ENCODE measurements at places on chromosomes 3 and 15.

DNA sequence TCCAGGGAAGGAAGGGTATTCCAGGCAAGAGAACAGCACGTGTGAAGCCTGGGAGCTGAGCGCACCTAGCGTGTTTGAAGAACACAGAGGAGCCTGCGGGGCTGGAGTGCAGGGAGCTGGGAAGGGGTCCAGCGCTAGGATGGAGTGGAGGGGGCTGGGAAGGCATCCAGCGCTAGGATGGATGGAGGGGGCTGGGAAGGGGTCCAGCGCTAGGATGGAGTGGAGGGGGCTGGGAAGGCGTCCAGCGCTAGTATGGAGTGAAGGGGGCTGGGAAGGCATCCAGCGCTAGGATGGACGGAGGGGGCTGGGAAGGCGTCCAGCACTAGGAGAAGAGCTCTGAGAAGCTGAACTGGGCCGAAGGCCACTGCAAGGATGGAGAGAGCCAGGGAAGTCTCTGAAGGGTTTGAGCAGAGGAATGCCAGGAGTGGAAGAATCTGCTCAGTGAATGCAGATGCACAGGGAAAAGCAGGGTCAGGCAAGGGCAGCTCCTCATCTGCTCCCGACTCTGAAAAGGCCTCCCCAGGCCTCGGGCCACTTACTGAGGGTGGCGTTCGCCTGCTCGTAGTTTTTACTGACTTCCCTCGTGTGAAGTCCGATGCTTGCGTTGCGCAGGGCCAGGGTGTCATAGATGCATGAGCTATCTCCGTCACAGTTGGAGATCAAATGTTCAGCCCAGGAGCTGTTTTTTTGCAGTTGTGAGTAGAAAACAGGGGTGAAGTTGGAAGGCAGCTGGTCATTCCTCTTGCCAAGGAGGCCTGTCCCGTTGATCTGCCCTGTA is 39.8 kb downstream of the MUC20 start:
- no peak for DNase-seq

DNA sequence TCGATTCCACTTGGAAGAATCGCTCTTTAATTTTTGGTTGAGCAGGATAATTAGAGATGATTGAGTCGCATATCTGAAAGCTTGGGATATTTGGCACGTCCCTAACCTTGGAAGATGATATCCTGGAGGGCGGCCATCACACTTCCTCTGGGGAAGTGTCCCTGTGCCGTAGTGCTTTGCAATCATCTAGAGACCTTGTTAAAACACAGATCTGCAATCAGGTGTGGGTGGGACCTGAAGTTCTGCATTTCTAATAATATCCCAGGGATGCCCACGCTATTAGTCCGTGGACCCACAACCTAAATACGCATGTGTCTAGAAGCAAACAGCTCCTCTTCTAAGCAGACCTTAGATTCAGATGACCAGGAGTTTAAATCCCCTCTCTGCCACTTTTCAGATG is 20.5 kb downstream of the MYO1E start:
- DNase-seq = no peak

DNA sequence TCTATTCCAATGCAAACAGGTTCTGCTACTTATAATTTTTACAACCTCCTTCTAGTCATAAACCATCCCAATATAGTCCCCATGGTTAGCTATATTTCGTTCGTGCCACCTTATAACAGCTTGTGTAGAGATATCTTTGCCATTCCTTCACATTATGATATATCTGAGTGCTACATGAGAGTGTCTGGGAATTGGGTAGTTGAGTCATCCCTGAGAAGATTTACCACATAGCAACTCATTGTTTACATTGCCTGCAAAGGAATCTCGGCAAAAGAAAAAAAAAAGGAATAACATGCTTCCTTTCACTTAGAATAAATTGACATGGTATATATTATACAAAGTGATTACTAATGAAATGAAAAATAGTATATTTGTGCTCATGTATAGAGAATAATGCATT is 86.0 kb upstream of the VGLL3 start:
- DNase-seq = peak; percentile 89

DNA sequence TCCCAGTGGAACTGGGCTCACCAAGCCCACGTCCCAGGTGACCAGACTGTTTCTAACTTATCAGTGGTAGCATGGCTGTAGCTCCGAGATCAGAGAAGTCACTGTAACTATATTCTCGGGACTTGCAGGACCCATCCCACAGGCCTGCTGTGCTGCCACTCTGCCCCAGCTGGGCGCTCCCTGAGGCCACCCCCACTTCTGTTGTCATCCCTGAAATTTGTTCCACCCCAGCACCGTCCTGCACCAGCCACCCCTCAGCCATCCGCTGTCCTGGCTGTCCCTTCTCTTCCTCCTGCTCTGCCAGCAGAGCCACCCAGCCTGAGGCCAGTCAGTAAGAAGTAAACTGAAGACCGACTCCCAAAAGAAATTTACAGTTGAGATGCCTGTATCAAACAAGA is 33.0 kb upstream of the VILL start:
- DNase-seq = no peak

DNA sequence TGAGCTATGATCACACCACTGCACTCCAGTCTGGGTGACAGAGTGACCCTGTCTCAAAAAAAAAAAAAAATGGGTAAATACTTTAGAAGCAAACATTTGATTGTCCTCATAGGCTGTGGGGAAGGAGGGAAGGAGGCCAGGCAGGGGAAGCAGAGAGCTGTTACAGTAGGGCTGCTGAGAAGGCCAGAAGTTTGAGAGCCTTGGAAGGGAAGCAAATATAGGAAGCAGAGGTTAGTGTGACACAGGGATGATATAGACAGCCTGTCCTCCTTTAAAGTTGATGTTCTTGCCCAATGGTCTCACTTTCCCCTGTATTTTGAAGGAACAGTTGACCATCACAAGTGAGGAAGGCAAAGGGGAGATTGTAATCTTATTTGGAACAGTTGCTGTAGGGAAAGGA is 5.3 kb upstream of the ALPK3 start:
- no peak for DNase-seq

DNA sequence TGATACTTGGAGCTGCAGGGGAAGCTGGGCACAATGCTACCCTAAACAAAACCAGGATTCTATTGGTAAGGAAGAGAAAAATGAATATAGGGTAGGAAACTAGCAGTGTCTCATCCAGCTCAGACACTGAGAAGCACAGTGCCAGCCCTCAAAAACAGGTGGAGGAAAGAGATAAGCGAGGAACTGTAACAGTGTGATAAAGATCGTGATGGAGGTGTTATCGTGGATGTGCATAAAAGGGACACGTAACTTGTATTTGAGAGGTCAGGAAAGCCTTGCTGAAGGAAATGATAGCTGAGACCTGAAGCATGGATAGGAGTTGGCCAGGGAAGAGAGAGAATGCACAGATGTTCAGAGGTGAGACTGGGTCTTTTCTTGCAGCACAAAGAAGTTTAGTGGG is 27.4 kb downstream of the MIX23 start:
- DNase-seq = no peak

DNA sequence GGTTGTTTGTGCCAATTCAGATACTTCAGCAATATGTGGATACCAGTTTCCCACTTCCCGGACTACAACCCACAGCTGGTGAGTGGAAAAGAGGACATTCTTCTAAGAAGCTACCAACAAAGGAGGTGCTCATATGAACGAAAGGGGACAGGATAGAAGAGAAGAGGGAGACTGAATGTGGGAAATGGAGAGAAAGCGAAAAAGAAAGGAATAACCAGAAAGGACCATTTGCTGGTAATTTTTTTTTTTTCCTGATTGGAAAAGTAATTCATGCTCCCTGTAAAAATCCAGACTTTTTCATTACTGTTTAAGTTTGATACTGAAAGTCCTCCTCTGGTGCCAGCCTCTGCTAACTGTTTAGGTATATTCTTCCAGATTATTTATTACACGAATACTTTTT is 1.5 kb upstream of the CHAC1 start:
- DNase-seq = no peak

DNA sequence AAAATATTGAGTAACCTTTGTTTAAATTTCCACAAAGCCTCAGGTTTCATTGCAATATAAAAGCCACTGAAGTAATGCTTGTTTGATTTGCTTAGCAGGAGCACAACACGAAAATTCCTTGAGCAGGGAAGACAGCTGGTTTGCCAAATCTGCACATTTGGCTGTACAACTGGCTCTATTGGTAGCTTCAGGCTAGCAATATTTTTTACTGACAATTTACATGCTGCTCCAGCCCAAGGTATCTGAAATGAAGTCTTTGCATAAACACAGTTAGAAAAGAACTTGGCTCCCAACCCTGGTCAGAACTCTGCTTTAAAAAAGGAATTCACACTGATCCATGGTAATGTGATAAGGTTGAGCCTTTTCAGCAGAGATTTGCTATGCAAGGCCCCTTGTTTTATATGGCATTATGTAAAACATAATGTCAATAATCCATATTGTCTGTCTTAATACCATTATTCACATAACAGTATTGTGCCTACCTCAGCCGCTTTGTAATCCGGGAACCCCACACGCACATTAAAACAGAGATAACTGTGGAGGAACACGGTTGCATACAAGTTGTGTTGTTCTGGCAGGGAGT is 55.7 kb upstream of the CHL1 start:
- DNase-seq = no peak

DNA sequence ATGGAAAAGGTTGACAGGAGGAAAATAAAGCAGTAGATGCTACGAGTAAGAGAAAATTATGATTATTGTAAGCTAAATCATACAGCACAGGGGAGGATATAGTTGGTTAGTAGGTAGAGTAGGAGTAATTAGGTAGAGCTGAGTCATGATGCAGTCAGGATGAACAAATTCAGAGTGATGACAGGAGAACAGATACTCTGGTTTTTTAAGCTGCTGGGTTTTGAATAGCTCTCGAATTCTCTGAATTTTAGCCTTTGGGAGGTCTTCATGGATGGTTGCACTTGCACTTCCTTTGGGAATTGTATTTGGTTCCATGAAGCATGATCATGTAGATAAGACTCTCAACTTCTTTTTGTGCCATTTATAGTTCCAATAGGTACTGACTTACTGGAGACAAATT is 96.2 kb downstream of the ECT2 start:
- peak; percentile 45 for DNase-seq

GRCh38 chr3:16297997-16298885 is 33.2 kb downstream of the OXNAD1 start:
- DNase-seq = no peak

Data from choroid plexus epithelial cell (primary cell).